ENCODE measurements at places on chromosomes 12 and 14.

GRCh38 chr14:59464486-59465315 is 479 bp downstream of the GPR135 start:
- DNase-seq, result peak; percentile 35

- DNase-seq, result no peak
These were observed 2.0 kb upstream of the LRP1-AS start for GRCh38 chr12:57149245-57149900.

GRCh38 chr14:56797003-56797568 is 13.2 kb downstream of the OTX2 start:
- no peak for DNase-seq

DNA sequence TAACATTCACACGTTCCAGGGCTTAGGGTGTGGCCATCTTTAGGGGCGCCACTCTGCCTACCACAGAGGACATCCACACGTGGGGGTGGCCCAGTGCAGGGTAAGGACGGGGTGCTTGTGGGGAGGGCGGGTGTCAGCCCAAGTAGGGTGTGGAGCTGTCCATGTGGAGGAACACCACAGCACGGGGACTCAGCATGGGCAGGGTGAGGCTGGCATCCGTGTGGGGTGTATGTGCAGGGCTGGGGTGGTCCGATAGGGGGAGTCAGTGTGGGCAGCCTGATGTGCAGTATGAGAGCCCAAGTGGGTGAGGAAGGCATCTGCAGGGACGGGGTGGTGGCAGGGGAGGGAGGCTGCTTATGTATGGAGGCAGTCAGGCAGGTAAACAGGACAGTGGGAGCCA is 17.7 kb downstream of the PSMC1 start:
- no peak for DNase-seq

DNA sequence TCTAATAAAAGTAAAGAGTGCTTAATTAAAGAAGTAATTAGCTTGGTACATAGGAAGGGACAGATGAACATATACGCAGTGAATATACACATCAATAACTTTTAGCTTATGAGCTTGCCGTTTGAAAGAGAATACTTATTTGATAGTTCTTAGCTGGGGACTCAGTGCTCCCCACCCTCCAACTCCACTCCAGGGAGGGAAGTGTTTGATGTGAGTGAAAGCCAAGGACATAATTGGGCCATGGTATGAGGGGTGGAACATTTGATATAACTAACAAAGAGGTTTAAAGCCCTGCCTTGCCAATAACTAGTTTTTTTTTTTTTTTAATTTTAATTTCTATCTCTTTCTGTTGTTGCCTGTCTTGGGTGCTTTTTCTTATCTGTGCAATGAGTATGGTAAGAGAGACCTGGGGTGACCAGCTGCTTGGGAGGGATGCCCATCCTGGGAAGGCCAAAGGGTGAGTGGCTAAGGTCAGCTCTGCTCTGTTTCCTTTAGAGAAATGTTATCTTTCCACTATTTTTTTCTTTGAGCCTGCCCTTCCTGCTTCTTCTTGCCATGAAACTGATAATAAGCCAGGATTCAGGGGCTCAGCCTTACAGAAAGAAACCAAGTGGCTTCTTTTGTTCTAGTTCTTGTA is 132.8 kb upstream of the CPSF6 start:
- no peak for DNase-seq

DNA sequence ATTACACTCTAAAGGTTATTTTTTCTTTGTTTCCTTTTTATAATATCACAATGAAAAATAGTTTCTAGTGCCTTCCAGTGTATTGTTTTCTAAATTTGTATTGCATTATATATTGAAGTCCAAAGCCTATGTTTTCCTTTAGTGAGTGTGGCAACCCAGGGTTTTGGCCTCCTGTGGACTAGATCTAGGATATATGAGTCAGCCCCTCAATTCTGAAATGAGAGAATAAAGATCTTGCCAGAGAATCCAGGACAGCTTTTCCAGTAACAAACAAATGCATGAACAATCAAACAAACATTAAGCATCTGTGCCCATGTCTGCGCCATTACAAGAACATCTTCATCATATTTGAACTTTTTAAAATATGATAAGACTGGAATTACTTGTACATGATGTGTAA is 70.7 kb upstream of the SSTR1 start:
- no peak for DNase-seq

DNA sequence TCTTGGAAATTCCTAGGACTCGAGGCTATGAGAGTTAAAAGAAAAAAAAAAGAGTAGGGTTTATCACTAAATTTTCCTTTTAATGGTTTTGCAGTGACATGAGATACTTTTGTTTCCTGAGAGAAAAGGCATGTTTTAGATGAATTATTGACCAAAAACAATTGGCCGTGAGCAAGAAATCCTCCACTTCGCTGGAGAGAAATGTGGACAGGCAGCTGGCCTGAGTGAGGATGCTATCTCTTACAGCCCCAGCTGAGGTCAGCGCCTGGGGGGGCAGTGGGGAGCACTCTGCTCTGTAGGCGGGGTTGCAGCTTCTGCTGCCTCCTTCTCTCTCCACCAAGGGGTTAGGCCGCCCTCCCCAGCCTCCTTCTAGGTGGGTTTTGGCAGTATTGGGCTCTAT is 54.7 kb downstream of the PRIMA1 start:
- no peak for DNase-seq

DNA sequence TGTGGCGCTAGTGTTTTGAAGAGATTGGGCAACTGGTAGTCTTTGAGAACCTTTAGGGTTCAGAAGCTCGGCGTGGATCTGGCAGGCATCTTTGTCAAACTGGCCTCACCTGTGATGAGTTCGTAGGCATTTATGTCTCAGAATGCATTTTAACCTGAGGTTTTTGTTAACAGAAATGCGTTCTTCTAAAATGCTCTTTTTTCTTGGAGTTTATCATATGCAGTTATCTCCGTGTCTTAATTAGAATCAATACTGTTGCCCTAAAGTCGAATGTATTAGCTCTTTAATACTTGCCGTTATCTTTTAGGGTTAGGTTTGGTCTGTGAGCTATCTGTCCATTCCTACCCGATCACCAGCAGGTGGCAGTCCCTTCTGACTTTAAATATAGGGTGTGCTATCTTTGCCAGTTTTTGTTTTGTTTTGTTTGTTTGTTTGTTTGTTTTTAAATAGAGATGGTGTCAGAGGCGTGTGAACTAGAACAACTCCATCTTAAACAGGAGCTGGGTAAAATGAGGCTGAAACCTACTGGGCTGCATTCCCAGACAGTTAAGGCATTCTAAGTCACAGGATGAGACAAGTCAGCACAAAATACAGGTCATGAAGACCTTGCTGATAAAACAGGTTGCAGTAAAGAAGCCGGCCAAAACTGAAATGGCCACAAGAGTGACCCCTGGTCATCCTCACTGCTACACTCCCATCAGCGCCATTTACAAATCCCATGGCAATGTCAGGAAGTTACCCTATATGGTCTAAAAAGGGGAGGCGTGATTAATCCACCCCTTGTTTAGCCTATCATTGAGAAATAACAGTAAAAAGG is 1.4 kb downstream of the ATF1 start:
- peak; percentile 2 for DNase-seq

- no peak for DNase-seq
These were observed 151.6 kb upstream of the ARID2 start for GRCh38 chr12:45577844-45578399.

DNA sequence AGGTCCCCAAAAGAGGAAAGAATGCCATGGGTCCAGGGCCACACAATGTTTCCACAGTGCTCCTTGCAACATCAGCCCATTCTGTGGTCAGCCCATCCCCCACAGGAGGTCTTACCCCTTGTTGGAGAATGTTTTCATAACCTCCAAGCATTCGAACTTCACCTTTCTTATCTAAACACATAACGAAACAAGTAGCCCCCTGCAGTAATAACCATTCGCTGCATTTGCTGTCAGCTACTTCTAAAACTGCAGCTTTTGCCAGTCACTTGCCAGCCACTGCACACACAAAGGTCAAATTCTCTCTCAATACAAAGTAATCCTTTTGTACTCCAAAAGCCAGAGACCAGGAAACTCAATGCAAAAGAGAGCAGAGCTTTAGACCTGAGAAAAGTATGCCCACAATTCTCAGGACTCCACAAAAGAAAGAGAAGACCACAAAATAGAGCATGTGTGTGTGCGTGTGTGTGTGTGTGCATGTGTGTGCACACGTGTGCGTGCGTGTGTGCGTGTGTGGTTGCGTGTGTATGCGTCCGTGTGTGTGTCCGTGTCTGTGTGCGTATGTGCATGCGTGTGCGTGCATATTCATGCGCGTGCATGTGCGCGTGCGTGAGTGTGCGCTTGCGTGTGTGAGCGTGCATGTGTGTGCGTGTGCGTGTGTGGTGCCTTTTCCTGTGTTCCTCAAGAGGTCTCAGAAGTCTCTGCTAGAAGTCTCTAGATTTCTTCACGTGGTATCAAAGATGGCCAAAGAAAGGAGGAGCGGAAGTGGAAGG is 31.7 kb upstream of the NINJ2 start:
- DNase-seq, result no peak

GRCh38 chr12:74286254-74286653 is 251.4 kb upstream of the ATXN7L3B start:
- DNase-seq, result peak; percentile 76
